ENCODE measurements at places on chromosomes 7 and 10. TPM values are rescaled to one million over a fixed set of nuclear protein-coding genes. Genes with fewer than 3 reads are reported as not detected.

Gene MLXIPL
- 16.1 TPM for total RNA-seq

Gene CYP26A1
- not detected for total RNA-seq

DNA sequence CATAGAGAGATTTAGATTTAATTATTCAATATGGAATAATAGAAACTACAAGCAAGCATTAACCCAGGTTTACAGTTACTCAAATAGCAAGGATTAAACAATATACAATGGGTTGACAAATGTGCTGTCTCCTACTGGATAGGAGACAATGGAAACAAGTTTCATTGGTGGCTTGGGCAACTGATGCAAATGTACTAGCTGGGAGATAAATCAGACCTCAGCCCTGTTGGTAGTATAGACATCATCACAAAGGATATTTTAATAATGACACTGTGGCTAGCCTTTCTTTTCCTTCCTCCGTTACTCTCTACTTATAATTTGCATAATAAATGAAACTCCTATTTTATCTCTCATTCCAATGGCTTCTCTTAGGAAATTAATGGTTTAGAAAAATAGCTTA, 96.5 kb upstream of the DKK1 start:
- no peak overlapping the region for H3K27ac ChIP-seq
- no peaks in the 10 kb centered on the region for H3K27me3 ChIP-seq
- no peak for DNase-seq
- no peaks in the 10 kb centered on the region for H3K36me3 ChIP-seq
- H3K4me3 ChIP-seq = no peak overlapping the region

GRCh38 chr10:26831936-26832335, 28.8 kb downstream of the ABI1 start:
- H3K4me3 ChIP-seq = no peak overlapping the region
- H3K36me3 ChIP-seq = no peaks in the 10 kb centered on the region
- H3K4me1 ChIP-seq = peaks cover 26% of the 10 kb centered on the region
- no peaks in the 10 kb centered on the region for H3K27me3 ChIP-seq
- no peak overlapping the region for H3K27ac ChIP-seq

DNA sequence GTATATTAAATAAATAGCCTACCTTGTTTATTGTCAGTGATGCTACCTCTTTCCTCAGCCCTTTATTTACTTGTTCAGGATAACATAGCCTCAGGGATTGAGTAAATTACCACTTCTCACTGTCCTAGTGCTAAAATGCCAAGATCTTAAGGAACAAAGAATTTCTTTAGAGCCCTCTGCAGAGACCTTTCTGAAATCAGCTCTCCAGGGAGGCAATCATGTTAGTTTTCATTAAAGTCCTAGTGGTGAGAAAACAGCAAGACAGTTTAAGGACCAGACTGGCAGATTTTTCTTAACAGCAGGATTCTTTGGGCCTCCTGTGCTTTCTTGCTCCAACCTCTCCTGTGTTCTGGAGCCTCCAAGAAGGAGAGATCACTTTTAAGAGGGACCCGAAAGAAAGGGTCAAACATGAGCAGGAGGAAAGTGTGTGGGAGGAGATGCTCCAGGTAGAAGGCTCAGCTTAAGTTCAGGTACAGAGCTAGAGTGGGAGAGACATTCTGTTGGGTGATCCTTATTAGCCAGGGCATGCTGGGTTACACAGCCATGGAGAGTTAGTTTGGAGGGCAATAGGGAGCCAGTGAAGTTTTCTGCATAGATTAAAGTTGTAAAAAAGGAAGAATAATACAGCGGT, 1.2 kb upstream of the PLCE1 start:
- H3K36me3 ChIP-seq = no peaks in the 10 kb centered on the region
- no peak for DNase-seq
- peak overlapping the region; percentile 84 for H3K27ac ChIP-seq
- no peaks in the 10 kb centered on the region for H3K27me3 ChIP-seq
- H3K4me1 ChIP-seq = peaks cover 46% of the 10 kb centered on the region
